ENCODE measurements at places on chromosomes 4 and X. TPM values are rescaled to one million over a fixed set of nuclear protein-coding genes. Genes with fewer than 3 reads are reported as not detected.

Gene USP38
- total RNA-seq: 16.8 TPM

DNA sequence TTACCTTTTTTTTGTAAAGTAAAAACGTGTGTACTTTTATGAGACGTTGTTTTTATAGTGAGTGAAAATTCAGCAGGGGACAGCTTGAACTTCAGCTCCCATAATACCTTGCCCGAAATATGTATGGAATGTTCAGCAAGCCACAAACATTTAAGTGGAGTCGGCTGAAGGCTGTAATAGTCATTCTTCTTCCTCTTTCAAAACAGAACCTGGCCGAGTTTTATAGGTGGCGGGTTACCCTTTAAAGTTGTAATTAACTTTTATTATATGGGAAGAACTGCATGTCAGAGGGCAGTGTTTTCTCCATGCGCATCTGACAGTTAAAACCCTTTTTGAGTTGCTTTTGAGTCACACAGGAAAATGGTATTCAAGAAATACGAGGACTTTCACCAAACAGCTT is 50.7 kb downstream of the CLDN34 start:
- DNase-seq: no peak

GRCh38 chrX:21747558-21747957 is 10.4 kb downstream of the SMPX start:
- no peak for DNase-seq

DNA sequence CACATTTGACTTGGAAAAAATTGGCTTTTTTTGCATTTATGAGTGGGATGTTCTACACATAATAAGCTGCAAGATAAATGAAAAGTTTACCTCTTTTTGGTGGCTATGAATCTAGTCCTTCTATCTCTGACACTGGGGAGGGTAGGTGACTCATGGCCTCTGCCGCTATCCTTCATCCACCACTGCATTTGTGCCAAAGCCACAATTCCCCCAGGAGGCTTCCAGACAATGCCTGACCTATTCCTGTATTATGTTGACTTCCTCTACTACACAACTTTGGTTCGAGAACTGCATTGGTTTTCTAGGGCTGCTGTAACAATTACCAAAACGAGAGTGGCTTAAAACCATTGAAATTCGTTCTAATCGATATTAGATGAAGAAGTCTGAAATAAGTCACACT is 245.6 kb downstream of the TRAM1L1 start:
- DNase-seq: no peak

- DNase-seq: peak; percentile 65
These were observed 129.7 kb downstream of the PLS3 start for GRCh38 chrX:115690511-115691216.

DNA sequence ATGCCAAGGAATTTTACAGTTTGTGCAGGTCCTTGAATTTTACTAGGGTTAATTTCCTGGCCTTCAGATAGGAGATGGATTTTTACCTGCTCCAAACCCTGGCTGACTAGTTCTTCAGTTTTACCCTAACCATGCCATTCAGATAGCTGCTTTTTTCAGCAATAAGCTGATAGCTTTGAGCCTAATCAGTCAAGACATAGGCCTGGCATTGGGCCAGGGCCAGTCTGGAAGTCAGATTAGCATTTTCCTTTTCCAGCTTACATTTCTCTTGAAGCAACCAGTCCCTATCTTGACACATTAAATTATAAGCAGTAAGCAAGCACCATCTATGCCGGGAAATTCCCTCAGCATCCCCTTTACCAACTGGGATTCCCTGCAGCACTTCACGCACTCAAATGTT is 177.1 kb downstream of the ADGRA3 start:
- DNase-seq: no peak

- DNase-seq: no peak
These were observed 21.3 kb downstream of the SPCS3 start for GRCh38 chr4:176340871-176341685.

DNA sequence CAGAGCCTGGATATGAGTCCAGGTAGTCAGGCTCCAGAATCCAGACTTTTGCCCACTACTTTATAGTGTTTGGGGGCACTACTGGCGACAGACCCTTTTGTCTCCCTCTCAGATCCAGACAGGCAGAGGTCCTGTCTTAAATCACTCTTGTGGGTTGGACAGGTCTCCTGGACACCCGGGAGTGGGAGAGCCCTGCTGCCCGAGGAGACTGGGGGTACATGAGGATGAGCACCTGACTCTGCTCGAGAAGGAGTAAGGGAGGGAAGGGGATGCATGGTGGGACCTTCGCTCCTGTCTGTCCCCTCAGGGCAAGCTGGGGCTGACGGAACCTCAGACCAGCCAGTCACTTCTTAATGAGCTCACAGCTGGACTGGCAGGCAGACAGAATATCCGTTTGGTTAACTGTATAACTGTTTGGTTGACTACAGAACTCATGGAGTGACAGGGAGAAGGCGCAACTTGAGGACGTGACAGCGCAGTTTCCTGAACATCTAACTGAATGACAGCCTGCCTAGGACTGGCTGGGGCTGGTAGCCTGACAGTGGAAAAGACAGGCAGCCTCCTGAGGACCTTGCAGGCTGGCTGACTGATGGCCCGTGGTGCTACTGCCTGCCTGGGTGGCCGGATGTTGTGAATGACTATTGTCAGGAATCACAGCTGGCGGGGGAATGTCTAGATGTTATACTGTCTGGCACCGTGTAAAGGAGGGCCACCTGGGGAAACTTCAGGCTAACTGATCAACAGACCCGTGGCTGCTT is 1.6 kb upstream of the SUV39H1 start:
- no peak for DNase-seq

DNA sequence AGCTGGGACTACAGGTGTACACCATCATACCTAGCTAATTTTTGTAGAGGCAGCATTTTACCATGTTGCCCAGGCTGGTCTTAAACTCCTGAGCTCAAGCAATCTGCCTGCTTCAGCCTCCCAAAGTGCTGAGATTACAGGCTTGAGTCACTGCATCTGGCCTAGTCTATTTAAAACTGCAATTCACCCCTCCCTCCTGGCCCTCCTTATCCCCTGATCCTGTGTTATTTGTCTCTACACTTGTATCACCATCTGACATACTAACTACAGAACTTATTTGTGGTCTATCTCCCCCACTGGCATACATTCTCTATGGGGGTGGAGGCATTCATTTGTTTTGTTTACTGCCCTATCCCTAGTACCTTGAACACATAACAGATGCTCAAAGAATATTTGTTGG is 23.7 kb downstream of the CC2D2A start:
- no peak for DNase-seq

Gene BEX5
- 2.9 TPM for total RNA-seq

DNA sequence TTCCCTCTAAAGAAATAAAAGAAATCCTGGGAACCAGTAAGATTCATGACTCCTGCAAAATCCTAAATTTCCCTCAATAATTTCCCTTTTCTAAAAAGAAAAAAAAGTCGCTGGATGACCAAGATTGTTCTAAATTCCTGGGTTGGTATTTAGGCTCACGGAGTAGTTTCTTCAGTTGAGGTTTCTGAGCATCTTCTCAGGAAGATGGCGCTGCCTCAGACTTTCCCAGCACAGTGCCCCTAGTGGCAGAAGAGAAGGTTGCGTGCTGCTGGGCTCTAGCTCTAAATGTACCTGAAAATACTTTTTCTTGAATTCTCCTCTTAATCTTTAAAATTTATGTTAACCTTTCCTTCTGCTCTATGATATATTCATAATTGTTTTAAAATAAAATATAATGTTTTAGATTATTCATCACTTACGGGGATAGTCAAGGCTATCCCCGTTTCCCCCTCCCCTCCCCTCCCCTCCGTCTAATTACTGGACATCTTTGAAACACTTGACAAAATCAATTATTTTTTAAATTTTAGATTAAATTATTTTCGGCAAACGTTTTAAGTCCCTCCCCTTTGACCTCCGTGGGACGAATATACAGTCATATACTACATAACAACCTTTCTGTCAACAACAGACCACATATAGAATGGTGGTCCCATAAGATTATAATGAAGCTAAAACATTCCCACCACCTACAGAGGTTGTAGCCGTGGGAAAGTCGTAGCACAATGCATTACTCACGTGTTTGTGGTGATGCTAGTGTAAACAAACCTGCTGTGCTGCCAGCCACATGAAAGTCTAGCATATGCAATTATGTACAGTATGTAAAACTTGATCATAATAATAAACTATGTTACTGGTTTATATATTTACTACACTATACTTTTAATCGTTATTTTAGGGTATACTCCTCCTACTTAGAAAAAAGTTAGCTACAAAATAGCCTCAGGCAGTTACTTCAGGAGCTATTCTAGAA is 41.0 kb upstream of the GATB start:
- peak; percentile 76 for DNase-seq

DNA sequence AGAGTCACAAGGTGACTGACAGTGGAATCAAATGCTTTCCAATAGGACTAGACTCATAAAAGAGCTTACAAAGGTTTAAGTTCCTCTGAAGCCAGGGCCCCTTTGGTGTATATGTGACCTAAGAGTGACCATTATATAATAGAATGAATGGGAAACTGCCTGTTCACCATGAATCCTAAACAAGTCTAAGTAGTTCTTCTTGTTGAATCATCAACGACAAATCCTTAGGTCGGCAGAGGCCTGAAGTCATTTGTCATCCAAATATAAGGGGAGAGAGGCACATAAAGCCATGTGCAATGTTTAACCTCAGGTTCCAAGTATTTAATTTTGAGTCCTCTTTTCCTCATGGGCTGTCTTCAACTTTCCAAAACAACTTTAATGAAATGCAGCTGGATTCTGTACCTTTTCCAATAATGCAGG is 122.4 kb downstream of the RASL11B start:
- no peak for DNase-seq

- no peak for DNase-seq
These were observed 137.8 kb upstream of the MSX1 start for GRCh38 chr4:4721636-4722035.

GRCh38 chrX:13304052-13304451 is 15.8 kb downstream of the ATXN3L start:
- DNase-seq: no peak

Gene TBX22
- total RNA-seq: not detected

- no peak for DNase-seq
These were observed 85.7 kb downstream of the TEX13C start for GRCh38 chrX:125405339-125405738.

Gene SPANXD
- not detected for total RNA-seq

DNA sequence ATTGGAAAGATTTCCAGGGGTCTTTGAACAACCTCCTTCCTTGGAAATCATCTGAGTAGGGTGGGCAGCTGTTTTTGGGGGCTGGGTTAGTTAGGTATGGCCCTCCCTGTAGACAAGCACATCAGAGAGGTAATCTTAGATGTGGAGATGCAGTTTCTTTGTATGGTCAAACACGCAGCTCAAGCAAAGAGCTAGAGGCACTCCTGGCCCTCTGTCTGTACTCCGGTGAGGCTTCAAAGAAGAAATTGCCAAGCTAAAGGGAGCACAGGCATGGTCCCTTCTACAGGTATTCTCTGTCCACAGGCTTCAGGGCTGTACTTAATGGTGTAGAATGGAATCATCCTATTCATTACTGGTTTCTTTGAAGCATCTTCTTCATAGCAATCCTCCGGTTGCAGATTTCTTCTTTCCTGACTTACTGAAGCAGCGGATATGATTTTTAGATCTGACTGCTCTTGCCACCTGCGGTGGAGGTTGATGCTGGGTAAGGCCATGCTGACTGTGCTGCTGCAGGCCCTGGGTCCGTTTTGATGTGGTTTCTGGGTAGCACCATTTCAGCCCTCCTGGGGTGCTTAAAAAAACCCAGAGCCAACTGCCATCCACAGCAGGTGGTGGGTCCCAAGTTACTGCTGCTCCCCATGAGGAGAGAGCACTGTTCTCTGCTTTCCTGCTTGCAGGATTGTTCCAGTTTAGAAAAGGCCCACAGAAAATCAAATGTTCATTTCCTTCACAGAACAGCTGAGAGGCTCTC is 318.9 kb upstream of the GATB start:
- DNase-seq: peak; percentile 55

GRCh38 chr4:116539744-116540143 is 545.6 kb downstream of the TRAM1L1 start:
- DNase-seq: no peak

- DNase-seq: no peak
These were observed 28.2 kb downstream of the ARSJ start for GRCh38 chr4:113951263-113951662.

- no peak for DNase-seq
These were observed 206.0 kb downstream of the BCOR start for GRCh38 chrX:39891781-39892180.

DNA sequence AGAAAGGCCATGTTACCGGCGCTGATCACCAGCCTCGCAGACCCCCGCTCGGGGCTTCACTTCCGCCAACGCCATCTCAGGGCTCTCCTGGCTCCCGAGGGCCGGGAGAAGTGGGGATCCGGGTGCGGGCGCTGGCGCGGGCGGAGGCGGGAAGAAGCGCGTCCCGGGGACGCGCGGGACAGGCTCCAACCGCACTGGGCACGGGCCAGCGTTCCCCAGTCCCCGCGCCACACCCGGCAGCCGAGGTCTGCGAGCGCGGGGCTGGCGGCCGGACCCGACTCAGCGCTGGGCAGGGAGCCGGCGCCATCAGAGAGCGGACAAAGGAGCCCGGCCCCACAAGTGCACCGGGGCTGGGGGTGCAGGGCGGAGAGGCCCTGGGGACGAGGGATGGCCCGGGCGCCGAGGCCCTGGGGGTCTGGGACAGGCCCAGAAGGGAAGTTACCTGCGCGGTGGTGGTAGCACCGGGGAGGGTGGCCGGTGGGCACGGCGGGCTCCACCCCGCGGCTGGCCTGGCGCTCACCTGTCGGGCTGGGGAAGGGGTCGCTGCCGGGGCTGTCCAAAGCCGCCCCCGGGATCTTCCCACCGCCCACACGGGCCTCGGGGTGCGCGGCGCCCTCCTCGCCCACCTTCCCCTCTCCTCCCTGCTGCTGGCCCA is 449 bp downstream of the CTPS2 start:
- no peak for DNase-seq

Gene SGCB
- total RNA-seq: 8.8 TPM

Gene TMEM47
- not detected for total RNA-seq

DNA sequence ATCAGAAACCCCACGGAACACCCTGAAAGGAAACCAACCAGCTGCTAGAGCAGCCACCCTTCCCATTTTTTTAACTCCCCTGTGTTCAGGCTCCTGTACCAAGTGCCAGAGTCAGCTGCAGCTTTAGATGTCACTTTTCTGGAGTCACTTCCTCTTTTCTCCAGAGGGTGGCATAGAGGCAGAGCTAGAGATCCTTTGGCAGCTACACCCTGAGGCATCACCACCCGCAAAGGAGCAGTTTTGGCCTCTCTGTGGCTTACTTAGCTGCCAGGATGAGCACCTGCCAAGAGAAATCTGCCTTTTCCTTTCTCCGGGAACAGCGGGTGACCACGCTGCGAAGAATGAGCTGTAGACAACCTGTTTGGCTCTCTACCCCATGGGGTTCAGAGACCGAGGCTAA is 58.0 kb upstream of the CHRDL1 start:
- peak; percentile 1 for DNase-seq

- DNase-seq: no peak
These were observed 300.2 kb downstream of the USP46 start for GRCh38 chr4:52358883-52359321.

GRCh38 chr4:86014599-86014998 is 345.3 kb downstream of the MAPK10 start:
- no peak for DNase-seq

GRCh38 chr4:26707342-26707741 is 123.5 kb downstream of the TBC1D19 start:
- no peak for DNase-seq
